ENCODE measurements at places on chromosomes 13 and 19.

DNA sequence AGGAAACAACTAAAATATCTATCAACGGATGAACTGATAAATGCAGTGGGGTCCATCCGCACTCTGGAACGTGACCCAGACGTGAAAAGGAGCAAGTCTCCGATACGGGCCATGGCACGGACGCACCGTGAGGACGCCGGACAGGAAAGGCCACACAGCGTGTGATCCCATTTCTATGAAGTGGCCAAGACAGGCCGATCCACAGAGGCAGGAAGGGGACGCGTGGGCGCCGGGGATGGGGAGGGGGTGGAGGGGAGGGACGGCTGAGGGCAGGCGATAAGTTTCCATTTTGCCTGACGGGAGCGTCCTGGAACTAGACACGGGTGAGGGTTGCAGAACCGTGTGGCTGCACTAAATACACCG lies 13.8 kb downstream of the SHC2 start:
- no peak for DNase-seq

DNA sequence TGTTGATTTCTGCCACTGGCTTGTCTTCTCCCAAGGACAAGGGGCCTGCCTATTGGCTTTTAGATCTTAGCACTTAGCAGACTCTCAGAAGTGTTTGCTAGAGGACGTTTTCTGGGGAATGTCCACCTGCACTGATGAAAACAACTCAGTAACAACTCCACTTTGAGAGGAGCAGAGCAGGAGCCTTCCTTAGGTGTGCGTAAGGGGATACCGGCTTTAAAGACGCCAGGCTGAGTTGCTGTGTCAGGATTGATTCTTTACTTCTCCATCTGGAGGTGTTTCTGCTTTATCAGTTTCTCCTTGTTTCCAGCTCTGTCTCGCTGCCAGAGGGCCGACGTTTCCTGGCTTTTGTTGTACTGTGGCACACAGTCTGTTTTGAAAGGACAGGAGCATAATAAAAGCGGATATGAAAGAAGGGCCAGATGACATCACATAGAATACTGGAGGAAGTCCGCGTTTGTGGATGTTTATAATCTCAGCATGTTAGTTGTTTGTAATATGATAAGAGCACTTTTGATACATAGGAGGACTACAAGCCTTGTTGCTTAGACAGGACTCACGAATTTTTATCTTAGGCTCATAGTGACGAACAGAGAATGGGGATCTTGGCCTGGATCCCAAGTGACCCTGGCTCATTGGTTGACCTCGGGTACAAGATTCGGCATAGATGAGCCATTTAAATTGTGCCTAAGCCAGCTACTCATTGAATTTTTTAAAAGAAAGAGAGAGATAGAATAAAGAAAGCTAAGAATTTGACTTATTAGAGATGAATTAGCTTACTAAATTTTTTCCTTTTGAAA lies 34.6 kb downstream of the COL4A2 start:
- peak; percentile 65 for DNase-seq

DNA sequence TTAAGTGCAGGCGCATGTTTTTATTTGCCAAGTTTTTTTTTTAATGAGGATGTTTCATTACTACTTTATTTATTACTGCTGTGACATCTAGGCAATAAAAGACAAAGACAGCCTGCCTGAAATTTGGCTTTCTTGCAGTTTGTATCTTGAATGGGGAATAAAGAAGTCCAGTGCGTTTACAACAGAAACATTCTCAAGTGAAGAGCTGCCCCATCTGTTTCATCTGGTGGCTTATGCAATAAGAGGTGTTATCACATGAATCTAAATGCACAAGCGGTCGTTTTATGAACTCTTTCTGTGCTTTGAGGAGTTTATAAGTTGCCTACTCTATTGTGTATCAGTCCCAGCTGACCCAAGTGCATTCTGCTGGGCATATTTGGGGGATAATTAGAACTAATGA lies 12.6 kb upstream of the MAB21L1 start:
- DNase-seq = no peak

GRCh38 chr13:110629735-110630134 lies 14.4 kb downstream of the NAXD start:
- DNase-seq = no peak
